ENCODE measurements at places on chromosomes 1 and 21.

GRCh38 chr21:28148400-28149064, 844.1 kb downstream of the LTN1 start:
- DNase-seq = no peak

- DNase-seq = no peak
These were observed 61.2 kb downstream of the GBP6 start for GRCh38 chr1:89425056-89425455.

GRCh38 chr1:173868266-173869020, at the start of gene ZBTB37:
TSS of gene ZBTB37 (plus strand) at chr1:173868380. CDS start at chr1:173870226, 1,846 bp downstream.
- peak; percentile 81 for DNase-seq

DNA sequence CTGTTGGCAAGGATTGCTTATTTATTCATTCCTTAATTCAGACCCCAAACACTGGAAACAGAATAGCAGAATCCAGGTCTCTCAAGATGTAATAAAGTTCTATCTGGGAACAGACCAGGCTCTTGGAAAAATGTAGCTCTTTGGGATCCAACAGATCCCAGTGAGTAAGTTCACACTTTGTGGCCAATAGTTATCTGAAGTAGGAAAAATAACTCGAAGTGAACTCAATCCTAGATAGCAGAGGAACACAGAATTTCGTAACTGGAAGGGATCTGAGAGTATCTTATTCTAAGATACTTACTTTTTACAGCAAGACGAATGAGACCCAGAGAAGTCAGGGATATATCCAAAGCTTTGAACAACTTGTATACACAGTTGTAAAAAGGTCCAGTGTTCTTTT, 150.7 kb upstream of the CD34 start:
- no peak for DNase-seq

DNA sequence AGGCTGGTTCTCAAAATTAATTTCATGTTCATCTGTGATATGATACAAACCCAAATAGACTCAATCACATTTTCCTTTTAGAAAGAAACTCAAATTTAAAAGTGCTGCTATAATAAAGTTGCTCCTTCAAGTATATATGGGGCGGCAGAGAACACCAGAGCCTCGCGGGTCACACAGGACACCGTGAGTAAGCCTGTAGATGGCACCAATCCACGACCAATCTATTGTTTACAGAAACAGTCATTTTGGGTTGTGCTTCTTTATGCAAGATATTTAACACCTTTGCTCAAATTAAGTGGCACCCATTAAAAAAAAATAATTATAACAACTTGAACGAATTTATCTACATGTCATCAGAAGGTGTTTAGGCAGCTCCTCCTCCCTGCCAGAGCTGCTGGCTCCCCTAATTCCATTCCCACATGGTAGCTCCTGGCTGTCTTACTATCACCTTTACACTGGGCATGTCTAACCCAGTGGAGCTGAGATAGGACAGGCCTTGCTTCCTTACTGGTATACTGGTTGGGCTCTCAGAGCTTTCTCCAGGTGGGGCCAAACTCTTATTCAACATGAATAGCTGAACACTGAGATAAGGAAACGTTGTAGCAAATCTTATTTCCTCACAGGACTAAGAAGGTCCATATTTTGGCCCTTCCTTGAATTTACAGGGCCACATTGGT, 287.0 kb downstream of the SDCCAG8 start:
- no peak for DNase-seq

All from activated CD4-positive, CD25-positive, alpha-beta regulatory T cell treated with anti-CD3 and anti-CD28 coated beads, Interleukin-2, amount 50 U/mL, for 16 hours (primary cell).